ENCODE measurements at places on chromosomes 4 and X.

DNA sequence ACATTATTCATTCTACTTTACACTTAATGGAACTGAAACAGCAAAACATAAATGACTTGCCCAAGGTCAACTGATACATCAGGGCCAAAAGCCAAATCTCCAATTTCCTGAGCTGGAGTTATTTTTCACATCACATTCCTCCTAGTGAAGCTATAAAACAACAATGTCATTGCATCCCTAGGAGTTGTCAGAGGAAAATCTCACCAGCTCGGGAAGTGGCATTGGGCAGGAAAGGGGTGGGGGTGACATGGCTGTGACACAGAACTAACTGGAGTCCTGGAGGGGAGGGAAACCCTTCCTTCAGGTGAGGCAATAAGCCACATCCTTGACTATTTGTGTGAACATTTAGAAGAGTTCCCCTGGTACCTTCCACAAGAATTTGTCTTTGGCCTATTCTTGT is 47.3 kb downstream of the MEPE start:
- DNase-seq = no peak

DNA sequence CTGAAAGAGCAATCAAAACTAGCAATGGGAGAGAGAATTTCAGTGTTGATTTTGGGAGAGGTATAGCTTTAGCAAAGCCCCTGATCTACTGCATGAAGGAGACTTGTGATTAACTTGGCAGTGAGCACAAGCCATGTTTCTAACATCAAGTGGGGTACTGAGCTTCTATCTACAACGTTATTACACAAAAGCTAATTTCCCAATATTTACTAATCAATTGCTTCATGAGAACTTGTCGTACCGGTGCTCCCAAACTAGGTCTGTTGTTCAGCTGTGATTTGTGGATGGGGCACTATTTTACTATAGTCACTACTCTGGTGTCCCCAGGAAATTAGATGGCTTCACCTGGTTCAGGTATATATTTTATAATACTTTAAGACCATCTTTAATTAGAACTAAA is 16.2 kb downstream of the ANK2 start:
- DNase-seq = no peak

DNA sequence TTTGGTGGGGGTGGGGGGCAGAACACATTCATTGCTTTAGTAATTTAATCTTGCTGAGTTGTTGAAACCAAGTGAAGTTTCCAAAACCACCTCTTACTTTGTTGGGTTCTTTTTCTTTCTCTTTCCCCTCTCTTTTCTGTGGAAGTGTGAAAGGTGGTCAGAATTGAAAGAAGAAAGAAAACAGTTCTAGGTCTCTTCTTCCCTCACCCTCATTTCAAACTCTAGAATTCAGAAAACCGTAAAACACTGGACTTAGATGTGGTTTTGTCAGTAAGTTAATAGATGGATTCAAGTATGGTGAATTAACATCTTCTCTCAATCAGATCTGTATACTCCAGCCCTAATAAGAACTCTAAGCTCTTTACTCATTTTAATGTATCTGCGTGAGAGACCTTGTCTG is 23.7 kb downstream of the PLP1 start:
- no peak for DNase-seq

- no peak for DNase-seq
Measured at GRCh38 chr4:112953262-112953661, 96.2 kb upstream of the ANK2 start.

- no peak for DNase-seq
Measured at GRCh38 chr4:173527103-173527891, 2.7 kb downstream of the HAND2 start.

DNA sequence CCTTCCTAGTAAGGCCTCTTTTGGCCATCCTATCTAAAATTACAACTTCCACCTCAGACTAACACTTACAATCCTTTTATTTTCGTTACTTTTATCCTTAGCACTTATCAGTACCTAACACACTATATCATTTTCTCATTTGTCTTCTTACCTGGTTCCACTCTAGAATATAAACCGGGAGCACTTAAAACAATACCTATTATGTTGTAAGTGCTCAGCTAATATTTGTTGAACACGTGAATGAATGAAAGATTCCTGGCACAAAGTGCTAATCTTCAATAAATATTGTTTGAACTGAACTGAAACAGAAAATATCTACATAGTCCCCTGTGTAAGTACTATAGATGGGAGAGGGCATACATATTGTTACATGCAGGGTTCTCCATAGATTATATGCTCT is 14.4 kb downstream of the MGARP start:
- DNase-seq = no peak

DNA sequence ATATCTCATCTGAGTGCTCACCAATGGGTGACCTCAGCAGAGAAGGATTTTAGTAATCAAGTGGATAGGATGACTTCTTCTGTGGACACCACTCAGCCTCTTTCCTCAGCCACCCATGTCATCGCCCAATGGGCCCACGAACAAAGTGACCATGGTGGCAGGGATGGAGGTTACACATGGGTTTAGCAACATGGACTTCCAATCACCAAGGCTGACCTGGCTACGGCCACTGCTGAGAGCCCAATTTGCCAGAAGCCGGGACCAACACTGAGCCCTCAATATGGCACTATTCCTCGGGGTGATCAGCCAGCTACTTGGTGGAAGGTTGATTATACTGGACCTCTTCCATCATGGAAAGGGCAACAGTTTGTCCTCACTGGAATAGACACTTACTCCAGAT is 97.4 kb downstream of the LCORL start:
- no peak for DNase-seq

DNA sequence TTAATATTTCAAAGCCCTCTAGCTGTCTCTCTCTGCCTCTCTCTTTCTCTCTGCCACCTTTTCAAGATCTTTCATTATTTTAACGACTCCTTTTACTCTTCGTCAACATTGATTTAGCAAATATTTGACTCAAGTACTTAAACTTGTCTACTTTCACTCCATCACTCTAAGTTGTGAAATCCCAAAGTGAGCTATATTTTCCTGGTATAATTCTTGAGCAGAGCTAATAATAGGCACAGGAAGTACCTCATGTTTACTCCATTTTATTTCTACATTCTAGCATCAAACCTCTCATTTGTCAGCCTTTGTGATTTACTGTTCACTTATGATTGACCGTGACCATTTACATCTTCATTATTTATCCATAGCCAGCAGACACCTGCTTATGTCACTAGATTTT is 482.5 kb downstream of the RPA4 start:
- DNase-seq = no peak

GRCh38 chrX:47936224-47936939 is 67.4 kb downstream of the ZNF182 start:
- DNase-seq = no peak

- no peak for DNase-seq
Measured at GRCh38 chr4:98326168-98326567, 65.0 kb downstream of the RAP1GDS1 start.

DNA sequence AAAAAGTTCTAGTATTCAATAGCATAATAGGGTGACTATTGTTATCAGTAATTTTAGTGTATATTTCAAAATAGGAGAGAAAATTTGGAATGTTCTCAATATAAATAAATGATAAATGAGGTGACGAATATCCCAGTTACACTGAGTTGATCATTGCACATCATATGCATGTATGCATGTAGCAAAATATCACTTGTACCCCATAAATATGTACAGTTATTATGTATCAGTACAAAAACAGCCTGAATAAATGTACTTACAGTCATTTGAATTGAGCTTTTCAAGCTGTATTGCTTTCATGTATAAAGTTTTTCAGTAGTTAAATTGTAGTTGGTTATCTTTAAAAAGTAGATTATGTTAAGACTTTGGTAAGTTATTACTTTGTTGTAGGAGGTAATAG is 12.6 kb downstream of the CISD2 start:
- DNase-seq = no peak

DNA sequence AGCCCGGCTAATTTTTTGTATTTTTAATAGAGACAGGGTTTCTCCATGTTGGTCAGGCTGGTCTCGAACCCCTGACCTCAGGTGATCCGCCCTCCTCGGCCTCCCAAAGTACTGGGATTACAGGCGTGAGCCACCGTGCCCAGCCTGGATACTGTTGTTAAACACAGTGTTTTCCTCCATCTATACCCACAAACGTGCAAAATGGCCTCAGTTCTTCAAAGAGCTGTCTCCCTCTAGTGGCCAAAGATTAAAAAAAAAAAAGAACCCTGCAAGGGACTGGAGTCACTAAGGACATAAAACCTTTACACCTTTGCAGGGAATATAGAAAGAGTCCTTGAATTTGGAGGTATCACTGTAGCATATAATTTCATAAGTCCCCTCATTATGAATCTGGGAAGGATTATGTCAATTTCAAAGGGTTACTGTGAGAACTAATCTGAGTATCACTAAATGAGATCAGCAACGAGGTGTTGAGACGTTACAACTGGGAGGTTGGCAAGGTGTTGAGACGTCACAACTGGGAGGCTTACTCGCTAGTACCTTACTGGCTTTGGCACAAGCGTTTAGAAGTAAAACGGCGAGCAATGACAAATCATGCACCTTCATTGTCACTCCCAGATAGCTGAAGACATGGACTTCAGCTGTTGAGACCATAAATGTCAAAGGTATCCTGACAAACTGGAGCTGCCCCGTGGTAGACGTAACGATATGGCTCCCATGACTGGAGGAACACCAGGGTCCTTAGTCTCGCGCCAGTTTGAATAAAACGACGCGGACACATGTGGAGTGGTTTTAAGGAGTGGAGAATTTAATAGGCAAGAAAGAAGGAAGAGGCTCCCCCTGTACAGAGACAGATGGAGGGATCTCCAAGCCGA is 33.4 kb upstream of the ENPP6 start:
- DNase-seq = peak; percentile 61

DNA sequence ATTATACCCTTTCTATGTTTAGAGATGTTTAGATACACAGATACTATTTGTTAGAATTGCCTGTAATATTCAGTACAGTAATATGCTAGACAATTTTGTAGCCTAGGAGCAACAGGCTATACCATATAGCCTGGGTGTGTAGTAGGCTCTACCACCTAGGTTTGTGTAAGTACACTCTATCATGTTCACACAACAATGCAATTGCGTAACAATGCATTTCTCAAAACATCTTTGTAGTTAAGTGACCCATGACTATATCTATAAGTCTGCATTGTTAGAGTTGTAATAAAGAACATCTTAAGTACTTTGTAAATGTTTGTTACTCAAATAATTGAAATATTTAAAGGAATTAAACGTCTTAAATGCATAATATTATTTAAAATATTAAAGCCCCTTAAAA is 379.3 kb downstream of the PPP3CA start:
- no peak for DNase-seq

DNA sequence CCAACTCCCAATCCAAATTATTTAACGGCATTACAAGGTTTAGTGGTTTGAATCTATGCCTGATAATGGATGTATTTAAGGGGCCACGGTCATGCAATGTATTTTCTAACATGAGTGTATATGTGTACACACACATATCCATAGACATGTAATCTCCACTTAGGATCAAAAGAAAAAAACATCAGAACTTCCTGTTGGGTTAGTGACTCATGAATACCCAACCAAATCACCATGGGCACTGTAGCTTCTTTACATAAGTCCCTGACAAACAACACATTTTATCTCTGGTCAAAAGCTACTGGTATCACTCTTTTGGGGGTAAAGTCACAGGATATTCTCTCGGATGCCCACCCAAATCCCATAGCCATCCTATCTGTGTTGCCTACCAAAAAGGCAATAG is 36.5 kb upstream of the TFDP3 start:
- no peak for DNase-seq

DNA sequence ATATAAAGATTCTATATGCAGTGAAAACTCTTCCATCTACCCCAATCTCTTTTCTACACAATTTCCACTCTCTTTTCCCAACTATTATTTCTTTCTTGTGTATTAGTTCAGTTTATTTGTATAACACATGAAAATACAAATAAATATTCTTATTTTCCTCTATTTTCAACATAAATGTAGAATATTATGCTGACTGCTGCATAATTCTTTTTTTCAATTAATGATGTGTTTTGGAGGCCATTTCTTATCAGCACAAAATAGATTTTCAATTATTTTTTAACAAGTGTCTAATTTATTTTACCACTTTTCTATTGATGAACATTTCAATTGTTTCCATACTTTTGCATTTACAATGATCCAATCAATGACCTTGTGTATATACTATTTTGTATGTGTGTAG is 557.7 kb upstream of the NR3C2 start:
- no peak for DNase-seq

DNA sequence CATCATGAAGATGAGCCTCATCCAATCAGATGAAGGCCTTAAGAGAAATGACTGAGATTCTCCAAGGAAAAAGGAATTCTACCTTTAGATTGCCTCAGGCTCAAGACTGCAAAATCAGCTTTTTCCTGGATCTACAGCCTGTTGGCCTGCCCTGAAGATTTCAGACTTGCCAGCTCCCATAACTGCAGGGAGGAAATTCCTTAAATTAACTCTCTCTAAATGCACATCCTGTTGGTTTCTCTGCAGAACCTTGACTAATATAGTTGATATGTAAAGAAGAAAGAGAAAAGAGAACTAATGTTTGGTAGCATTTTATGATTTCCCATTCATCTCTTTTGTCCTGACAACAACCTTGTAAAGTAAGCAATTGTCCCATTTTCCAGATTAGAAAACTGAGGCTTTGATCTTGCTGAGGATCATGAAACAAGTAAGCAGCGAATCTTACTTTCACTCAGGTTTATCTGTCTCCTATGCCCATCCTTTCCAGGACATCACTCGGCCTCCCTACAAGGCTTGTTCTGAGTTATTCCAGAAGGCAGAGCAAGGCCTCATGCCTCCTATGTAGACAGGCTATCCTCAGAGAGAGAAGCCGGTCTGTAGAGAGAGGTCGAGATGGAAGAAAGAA is 115.0 kb upstream of the LDB2 start:
- no peak for DNase-seq

DNA sequence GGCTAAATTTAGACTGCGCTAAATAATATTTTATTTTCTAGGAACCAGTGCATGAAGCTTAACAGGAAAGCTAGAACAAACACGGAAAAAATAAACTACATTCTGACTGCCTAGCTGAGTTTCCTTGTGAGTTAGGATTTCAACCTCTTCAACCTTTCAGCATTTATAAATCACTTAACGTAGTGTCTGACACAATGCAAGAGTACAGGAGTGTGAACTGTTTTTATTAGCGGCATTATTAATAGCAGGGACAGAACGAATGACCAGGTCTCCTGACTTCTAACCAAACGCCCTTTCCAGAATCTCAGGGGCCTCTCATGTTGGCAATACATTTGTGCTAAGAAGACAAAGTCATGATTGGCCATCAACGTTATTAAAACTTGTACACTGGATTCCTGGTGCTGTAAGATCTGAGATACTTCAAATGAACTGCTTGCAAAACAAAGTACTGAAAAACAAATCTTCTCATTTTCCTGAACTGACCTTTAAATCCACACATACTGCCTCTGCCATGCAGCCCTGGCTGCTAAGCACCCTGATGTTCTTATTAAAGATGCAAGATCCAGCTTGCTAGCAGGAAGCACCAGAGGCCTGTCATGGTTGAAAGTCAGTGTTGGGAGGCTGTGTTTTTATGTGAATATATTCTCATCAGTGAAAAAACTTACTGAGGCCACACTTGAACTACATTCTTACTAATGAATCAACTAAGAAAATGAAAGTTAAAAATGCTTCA is 380.4 kb upstream of the CPEB2 start:
- no peak for DNase-seq

Measured in NCI-H1092 (cell line).